ENCODE measurements at places on chromosomes 4 and X.

- DNase-seq = no peak
Observed at GRCh38 chr4:178080312-178080711, 638.1 kb upstream of the AGA start.

GRCh38 chrX:55008571-55009358 is 8.6 kb downstream of the APEX2 start:
- DNase-seq = peak; percentile 6

GRCh38 chr4:52614241-52614640 is 44.9 kb downstream of the USP46 start:
- no peak for DNase-seq

- DNase-seq = no peak
Observed at GRCh38 chr4:78311306-78311705, 240.3 kb upstream of the ANXA3 start.

GRCh38 chrX:42149281-42149680 is 225.9 kb upstream of the CASK start:
- DNase-seq = no peak

DNA sequence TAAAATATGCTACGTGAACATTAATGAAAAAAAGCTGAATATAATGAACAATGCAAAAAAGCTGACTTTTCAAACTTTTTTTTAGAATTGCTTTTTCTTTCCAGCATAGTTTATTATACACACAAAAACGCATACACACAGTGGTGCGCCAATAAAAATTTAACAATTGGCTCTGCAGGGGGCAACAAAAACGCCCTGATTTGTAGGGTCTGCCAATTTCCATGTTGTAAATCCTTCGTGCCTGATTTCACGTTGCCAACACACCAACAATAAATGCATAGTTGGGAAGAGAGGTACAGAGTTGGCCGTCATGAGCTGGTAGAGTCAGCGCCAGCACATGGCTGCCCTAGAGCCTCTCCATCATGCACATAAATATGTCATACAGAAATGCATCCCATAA is 333.1 kb downstream of the MAPK10 start:
- no peak for DNase-seq

GRCh38 chrX:118502161-118502789 is 6.7 kb downstream of the DOCK11 start:
- no peak for DNase-seq

DNA sequence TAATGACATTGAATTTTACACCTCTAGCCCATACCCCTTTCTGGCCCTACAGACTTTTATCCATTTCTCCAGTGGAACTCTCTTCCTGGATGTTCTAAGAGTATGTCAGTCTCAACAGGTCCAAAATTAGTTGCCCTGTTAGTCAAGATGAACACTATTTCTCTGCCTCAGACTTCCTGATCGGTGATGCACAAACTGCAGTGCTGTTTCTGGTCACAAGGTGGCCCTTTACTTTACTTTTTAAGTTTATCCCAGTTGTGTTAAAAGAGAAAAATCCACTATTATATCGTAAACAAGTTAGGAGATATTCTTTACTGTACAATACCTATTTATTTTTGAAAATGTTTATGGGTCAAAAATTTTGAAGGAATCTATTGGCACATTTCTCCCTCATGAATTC is 13.1 kb downstream of the TCEAL7 start:
- DNase-seq = peak; percentile 39

DNA sequence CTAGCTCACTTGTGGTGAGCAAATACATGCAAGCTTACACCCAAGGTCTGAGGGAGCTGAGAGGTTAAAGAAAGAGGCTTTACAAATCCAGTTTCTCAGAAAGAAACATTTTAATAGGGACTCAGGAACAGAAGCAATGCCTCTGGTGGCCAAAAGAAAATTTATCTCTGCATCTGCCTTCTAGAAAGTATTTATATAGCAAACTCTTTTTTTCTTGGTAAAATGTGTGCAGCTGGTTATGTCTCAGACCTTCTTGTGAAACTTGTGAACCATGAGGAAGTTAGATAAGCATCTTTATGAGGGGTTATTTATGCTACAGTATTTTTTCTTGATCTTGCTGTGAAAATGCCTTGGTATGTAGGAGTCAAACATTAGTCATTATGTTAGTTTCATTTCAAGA is 48.5 kb upstream of the CYSLTR1 start:
- DNase-seq = no peak

GRCh38 chr4:16018061-16018676 is 55.2 kb upstream of the FGFBP2 start:
- no peak for DNase-seq

DNA sequence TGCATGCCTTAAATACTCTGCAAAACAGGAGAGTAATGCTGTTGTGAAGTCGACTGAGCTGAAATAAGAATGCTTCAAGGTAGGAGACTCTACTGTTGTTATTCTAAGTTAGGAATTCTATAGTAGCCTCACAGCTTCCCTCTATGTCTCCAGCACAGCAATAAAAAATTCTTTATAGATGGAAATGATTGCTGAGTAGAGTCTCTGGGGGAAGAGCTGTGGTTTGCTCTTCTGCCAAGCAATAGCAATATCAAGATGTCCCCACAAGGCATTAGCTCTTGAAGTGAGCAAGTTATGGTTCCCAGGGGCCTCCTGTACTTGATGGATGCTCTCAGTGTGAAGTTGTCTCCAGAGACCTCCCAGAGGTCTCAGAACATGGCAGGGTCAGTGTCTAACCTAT is 880.6 kb upstream of the FRG1 start:
- DNase-seq = no peak

GRCh38 chr4:118154649-118155048 is 120.4 kb downstream of the NDST3 start:
- DNase-seq = no peak

DNA sequence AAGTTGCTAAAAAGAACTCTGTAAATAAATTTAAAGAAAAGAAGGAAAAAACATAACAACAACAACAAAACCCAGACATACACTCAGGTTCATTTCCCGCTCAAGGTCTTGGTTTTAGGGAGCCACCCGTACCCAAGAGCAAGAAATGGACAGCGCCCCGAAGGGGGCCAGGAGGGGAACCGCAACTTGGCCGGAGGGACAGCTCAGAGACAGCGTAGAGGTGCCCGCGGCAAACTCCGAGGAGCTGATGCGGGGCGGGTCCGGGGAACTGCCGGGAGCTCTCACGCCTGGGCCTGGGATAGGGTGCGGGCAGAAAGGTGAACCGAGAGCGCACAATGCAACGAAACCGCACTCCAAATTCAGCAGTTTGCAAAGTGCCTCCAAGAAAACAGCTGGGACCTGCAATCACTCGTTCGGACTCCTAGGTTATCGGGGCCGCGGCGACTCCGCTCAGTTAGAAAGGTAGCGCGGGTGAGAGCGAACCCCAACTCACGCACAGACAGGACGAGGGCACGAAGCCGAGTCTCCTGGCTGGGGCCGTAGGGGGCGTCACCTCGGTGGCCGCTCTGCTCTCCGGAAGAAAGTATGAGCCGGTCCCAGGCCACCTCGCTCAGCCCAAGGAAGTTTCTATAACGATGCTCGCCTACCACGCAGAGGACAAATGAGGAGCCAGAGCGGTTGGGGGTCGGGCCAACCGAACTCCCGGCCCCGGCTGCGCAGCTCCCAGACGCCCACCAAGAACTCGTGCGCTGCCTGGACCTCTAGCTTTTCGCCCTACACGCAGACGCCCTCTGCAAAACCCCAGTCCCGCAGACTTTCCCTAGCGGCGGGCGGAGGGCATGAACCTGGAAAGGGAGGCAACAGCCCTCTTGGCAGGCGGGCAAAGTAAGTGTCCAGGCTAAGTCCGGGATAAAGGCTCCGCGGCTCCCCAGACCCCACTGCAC is 1.4 kb downstream of the NDNF start:
- DNase-seq = peak; percentile 16

DNA sequence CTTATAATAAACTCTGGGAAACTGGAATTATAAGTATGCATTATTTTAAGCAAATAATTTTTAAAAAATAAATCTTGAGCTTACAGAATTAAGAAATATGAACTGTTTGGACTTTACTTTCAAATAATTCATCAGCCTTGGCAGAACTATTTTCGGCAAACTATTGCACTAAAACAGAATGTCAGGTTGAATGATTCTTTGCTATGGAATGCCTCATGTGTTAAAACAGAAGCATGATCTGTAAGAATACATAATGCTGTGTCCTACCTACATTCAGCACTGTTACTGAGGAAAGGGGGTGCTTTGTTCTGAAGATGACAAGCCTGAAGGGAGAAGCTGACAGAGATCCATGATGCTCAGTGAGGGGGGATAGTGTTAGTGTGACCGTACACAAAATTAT is 55.6 kb upstream of the EXOC1L start:
- DNase-seq = no peak

DNA sequence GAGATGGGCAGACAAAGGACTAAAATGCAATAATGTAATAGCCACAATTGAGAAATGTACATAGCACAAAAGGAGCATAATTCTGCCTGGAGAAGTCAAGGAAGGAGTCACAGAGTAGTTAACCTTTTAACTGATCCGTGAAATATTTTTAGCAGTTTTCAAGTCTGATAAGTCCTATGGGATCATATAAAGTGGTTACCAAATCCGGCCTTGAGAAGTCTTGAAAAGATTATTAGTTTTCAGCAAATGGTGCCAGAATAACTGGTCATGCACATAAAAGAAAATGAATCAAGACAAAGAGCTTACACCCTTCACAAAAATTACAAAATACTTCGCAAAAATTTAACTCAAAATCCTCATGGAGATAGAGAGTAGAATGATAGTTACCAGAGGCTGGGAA is 788.7 kb upstream of the AMOT start:
- DNase-seq = no peak

DNA sequence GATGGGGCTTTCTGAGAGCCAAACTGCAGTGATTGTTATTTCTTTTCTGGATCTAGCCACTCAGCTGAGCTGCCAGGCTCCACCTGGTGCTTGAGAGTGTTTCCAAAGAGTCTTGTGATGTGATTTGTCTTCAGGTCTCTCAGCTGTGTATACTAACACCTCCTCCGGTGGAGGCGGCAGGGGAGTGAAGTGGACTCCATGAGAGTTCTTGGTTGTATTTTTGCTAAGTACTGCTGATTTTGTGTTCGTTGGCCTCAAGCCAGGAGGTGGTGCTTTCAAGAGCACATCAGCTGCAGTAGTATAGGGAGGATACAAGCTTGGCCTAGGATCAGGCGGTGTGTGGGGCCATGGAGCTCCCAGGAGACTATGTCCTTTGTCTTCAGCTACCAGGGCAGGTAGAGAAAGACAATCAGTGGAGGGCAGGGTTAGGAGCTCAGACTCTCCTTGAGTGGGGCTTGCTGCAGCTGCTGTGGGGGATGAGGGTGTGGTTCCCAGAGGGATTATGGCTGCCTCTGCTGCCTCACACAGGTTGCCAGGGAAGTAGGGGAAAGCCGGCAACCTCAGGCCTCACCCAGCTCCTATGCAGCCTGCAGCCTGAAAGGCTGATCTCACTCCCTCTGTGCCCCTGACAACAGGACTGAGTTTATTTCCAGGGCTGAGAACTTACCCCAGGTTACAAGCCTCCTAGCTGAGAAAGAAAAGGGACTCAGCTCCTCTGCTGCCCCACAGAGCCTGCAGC is 62.4 kb downstream of the NPFFR2 start:
- no peak for DNase-seq

DNA sequence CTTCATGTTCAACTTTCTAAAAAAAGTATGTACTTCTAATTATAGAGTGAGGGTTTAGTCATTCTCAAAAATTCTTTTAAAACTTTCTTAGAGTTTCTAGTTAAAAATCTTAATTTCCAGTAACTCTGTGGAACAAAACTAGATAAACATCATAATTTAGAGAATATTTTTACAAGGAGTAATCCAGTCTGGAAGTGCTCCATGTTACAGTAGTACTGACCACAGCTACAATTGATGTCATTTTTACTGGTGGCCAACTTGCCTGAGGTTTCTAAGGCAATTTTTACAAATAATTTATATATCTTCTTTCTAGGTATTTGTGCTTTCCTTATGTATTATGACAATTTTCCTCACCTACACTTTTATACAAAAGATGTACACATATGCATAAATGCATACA is 490.4 kb downstream of the CENPC start:
- no peak for DNase-seq

DNA sequence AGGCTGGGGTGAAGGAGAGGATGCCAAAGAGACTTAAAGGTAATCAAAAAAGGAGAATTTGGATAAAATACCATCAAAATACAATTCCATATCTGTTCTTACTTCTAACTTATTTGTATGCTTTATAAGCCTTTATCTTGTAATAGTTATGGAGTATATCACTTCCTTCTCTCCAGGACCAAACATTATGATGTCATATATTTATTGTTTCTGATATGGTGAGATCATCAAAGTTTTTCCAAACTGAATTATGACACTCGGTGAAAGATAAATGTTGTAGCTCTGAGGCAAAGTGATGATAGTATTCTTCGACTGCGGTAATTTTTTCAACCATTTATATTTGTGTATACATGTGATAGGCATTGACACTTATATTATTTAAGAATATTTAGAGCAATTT is 619.3 kb upstream of the TECRL start:
- DNase-seq = no peak

- DNase-seq = no peak
Observed at GRCh38 chr4:161133586-161134276, 1030.1 kb downstream of the FSTL5 start.

GRCh38 chrX:38890326-38890725 is 89.1 kb downstream of the MID1IP1 start:
- DNase-seq = no peak

GRCh38 chrX:8204943-8205342 is 33.9 kb upstream of the VCX2 start:
- DNase-seq = no peak

GRCh38 chr4:102759831-102760644 is 730 bp downstream of the MANBA start:
- peak; percentile 67 for DNase-seq

- DNase-seq = no peak
Observed at GRCh38 chrX:22366166-22366702, 93.5 kb downstream of the CBLL2 start.

DNA sequence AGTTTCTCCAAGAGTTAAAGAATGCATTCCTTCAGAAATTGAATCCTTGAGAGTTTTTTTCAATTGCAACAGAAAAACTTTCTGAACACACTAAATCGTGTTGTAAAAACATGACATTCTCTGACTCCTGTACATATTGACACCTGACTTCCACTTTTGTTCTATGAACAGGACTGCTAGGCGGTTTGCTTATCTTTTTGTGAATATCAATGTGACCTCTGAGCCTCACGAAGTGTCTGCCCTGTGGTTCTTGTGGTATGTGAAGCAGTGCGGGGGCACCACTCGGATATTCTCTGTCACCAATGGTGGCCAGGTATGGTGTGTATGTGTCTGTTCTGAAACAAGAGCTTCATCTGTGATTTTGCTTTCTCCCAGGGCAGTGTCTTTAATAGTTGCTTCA is 71.9 kb downstream of the MAOA start:
- DNase-seq = no peak

DNA sequence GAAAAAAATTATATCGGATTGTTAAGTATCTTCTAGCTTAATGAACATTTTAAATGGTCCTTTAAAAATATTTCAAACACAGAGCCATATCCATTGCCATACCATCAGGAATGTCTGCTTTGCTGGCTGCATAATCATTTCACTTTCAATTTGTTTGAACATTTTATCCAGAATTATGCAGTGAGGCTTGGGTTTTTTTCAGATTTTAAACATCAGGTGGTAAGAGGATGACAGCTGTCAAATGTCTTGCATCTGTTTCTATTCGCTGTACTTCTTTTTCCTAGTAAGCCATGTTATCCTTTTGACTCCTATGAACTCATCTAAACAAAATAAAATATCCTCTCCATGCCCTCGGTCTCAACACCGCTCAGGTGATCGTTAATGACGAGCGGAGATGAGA is 802 bp downstream of the RFC1 start:
- DNase-seq = no peak
